ENCODE measurements at places on chromosomes 6 and 20.

DNA sequence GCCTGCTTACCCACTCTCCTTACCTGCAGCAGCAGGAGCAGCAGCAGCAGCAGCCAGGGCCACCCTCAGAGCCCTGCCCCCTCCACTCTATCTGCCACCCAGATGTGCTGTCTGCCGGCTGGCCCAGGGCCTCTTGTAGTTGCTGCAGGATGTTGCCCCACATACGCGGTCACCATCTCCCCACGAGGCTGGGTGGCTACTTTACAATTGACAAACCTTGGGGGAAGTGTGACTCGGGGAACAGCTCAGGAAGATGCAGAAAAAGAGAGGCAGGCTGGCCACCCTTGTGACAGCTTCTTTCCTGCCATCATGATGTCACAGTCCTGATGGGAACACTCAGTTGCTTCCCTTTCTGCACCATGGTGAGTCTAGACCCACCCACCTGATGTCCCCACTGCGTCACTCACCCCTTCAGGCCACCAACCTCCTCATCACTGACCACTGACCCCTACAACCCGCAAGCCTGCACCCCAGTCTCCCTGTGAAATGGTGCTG lies 14.5 kb downstream of the TREM1 start:
- DNase-seq = peak; percentile 66

- DNase-seq = no peak
Observed at GRCh38 chr20:19460386-19460785, 247.9 kb downstream of the SLC24A3 start.

- DNase-seq = no peak
Observed at GRCh38 chr20:33059741-33060390, 6.2 kb downstream of the BPIFB3 start.

GRCh38 chr6:129647044-129647443 lies 62.9 kb downstream of the ARHGAP18 start:
- no peak for DNase-seq

GRCh38 chr20:6613280-6613861 lies 154.1 kb upstream of the BMP2 start:
- no peak for DNase-seq

DNA sequence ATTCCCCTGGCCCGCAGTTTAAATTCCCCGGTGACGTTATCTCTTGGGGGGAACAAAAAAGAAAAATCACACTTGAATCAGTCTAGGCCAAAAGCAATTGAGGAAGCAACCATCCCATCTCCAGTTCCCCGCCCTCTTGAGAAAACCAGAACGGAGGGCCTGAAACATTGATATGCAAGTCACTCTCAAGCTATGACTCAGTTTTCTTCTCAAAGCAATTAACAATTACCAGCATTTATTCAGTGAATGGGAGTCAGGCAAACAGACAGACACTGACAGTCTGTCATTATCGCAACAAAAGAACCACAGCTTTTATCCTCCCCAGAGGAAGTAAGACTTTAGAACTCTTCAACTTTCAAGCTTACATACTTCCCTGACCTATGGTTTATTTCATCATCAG lies 100.9 kb downstream of the OPRM1 start:
- no peak for DNase-seq

DNA sequence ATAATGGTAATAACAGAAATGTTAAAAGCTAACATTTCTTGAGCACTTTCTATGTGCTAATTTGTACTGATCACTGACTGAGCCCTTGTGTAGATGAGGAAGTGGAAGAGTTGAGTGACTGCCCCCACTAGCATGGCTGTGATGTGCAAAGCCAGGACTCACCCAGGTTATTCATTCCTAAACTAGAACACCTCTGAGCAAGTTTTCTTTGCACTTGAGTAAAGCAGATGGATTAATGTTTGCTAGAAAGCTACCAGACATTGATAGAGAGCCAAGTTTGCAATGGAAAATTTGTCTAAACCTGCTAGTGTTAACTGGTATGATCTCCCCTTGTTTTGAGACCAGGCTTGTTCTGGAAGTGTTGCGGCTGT lies 467.4 kb upstream of the PLCB4 start:
- DNase-seq = no peak

GRCh38 chr20:19995220-19995863 lies 21.8 kb upstream of the NAA20 start:
- DNase-seq = no peak

GRCh38 chr20:52785679-52786078 lies 186.5 kb upstream of the TSHZ2 start:
- no peak for DNase-seq

DNA sequence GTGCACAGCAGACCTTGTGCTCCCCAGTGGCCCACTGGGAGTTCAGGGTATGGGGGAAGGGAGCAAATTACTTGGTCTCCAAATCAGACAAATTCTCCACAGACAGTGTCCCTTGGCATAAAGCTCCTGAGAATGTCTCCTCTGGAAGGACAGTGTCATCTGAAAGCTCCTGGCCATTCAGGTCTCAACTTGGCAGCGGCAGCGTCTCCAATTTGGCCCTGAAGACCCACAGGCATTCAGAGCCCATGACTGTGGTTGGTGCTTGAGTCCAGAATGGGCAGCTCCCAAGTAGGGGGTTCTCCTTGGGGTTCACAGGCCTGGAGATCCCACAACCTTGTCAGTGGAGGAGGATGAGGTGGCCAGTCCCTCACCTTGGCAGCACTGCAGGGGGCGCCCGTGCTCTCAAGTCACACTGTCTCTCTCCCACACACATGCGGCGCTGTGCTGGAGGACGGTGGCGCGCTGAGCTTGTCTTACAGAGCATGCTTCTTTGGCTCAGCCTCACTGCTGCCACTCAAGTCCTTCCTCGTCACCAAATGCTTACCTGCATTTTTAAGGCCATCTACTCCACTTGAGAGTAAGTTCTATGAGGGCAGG lies 20.7 kb downstream of the DYNLRB1 start:
- no peak for DNase-seq
